ENCODE measurements at places on chromosomes 2 and 18. TPM values are rescaled to one million over a fixed set of nuclear protein-coding genes. Genes with fewer than 3 reads are reported as not detected.

MEP1B gene
- not detected for total RNA-seq

- no peak for DNase-seq
These were observed 30.2 kb downstream of the TGFBRAP1 start for GRCh38 chr2:105299290-105299689.

DNA sequence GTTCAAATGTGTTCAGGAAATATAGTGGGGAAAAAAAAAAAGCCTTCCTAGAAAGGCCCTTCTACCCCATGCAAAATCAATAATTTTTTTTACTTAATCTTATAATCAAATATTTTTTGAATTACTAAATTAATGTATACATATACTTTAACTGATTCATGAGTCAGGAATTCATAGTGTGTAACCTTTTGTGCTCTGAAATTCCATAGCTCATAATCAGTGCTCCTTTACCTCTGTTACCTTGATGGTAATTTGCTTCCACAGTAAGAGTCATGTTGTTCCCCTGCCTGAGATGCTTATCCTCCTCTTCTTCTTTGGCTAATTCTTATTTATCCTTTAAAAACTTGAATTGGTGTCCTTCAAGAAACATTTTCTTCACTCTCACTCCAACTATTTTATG, 414.2 kb downstream of the THSD7B start:
- DNase-seq = no peak

OBSL1 gene
- total RNA-seq = 88.7 TPM

HOXD9 gene
- total RNA-seq = 1.4 TPM

- no peak for DNase-seq
These were observed 402.0 kb downstream of the RND3 start for GRCh38 chr2:150085478-150085877.

GRCh38 chr2:36348721-36349120, 6.9 kb upstream of the CRIM1 start:
- DNase-seq = no peak

GRCh38 chr2:150630587-150631235, 143.2 kb upstream of the RND3 start:
- DNase-seq = no peak

- DNase-seq = no peak
These were observed 83.1 kb downstream of the FARSB start for GRCh38 chr2:222572751-222573174.

ANKRD30BL gene
- total RNA-seq = not detected

HES6 gene
- 2.5 TPM for total RNA-seq

- DNase-seq = no peak
These were observed 17.9 kb upstream of the LRRTM1 start for GRCh38 chr2:80322311-80322920.

DNA sequence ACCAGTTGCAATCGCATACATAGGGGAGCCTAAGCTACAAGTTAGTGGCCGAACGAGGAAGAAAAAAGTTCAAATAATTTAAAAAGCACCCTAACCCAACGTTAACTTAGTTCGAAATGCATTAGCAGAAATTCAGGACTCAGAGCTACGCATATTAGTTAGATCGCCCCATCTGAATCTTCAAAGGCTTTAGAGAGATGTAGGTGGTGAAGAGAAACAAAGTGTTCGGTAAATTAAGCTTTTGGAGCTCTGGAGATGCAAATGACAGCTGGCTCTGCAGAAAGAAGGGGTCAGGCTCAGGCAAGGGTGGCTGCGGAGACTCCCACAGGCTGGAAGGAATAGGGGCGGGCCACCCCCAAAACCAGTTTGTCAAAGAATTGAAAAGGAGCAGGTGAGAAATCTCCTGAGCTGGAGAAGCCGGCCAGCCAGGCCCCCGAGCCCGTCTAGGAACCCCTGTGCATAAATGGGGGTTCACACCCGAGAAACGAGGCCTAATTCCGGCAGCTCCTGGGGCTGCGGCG, 621 bp downstream of the TXNL1 start:
- DNase-seq = no peak

SPATA3 gene
- not detected for total RNA-seq

GRCh38 chr2:151729837-151730236, 4.4 kb downstream of the NEB start:
- DNase-seq = no peak

FOXI3 gene
- total RNA-seq = not detected

- no peak for DNase-seq
These were observed 11.2 kb downstream of the REV1 start for GRCh38 chr2:99478632-99479031.

AGXT gene
- not detected for total RNA-seq

- no peak for DNase-seq
These were observed 122.5 kb upstream of the RND3 start for GRCh38 chr2:150609831-150610582.

GRCh38 chr2:47058003-47058931, 96.8 kb downstream of the STPG4 start:
- DNase-seq = no peak

DNA sequence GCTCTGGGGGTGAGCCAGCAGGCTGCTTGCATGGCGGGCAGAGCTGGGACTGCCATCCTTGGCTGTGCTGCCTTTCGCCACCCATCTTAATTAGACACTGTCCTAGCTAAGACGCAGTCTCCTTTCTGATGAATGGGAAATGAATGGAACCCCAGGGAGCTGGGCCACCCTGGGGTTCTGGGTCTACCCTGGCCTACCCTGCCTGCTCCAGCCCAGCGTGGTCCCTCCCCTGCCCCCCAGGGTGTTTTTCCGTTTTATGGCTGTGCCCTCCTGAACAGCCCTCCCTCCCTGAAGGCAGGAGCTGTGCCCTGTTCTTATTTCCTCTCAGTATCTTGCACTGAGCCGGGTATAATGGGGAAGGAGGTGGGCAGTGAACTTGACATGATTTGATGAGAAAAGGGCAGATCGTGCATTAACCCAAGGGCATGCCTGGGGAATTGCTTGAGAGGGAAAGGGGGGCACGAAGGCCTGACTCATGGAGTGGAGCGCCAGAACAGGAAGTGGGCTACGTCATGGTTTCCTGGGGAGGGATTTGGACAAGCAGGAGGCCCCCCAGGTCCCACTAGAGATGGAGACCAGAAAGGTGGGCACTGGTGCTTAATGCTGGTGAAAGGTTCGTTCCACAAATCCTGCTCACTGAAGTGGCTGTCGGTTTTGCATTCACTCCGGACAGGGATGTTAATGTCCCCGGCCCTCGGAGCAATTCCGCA, 165.0 kb downstream of the KLHL29 start:
- no peak for DNase-seq

DNA sequence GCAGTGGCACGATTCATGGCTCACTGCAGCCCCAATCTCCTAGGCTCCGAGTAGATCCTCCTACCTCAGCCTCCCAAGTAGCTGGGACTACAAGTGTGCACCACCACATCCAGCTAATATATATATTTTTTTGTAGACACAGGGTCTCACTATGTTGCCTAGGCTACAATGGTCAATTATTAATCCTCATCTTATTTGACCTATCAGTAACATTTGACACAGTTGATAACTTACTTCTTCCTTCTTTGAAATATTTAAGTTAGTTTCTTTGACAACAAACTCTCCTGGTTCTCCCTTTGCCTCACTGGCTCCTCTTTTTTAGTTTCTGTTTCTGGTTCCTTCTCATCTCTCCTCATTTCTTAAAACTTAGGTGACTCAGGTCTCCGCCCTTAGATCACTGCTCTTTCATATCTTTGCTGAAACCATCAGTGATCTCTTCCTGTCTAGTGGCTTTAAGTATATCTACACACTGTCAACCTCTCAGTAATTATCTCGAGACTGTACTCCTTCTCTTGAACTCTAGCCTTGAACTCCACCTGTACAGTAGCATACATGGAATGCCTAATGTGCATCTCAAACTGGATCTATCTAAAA, 11.5 kb downstream of the PGAP1 start:
- no peak for DNase-seq

CXCR4 gene
- 42.2 TPM for total RNA-seq

DNA sequence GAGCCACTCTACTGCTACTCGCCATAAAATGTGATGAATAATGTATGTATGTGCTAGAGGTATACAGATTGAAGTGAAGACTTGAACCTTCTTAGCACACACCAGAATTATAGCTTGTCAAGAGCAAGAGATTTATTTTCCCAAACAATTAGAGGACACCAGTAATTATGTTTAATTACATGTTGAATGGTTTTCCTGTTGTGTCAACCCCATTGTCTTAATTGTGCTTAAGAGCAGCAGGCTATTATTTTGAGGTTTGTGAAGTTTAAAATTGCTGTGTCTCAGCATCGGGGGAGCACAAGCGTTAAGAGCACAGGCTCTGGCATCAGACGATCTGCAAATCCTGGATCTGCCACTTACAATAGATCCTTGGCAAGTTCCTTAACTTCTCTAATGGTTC, 29.0 kb downstream of the KIF5C start:
- no peak for DNase-seq

- DNase-seq = no peak
These were observed 60.7 kb upstream of the HDAC4 start for GRCh38 chr2:239461291-239462190.
